ENCODE measurements at places on chromosomes 13 and 19.

- DNase-seq = no peak
Observed at GRCh38 chr19:29878973-29879654, 62.9 kb upstream of the URI1 start.

GRCh38 chr13:40116008-40116407, 460.5 kb downstream of the COG6 start:
- DNase-seq = peak; percentile 50

GRCh38 chr19:16587833-16588823, 15.9 kb upstream of the SLC35E1 start:
- DNase-seq = peak; percentile 70

- DNase-seq = no peak
Observed at GRCh38 chr19:11024259-11024658, 63.4 kb downstream of the SMARCA4 start.

DNA sequence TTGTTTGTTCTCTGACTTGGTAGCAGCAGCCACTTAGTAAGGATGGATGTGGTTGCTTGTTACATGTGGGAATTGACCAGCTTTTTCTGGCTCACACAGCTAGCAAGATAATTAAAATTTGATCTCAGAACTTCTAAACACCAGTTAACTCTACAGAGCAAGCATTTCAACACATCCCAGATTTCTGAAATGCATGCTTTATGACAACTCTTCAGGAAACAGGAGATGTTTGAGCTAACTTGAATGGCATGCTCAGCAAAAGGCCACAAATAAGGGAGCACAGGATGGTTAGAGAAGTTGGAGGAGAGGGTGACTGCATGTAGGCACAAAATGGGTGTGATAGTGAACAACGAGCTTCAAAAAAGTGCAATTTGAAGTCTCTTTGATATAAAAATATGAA, 167.1 kb upstream of the SPRY2 start:
- no peak for DNase-seq

- no peak for DNase-seq
Observed at GRCh38 chr13:44293908-44294735, 79.5 kb upstream of the SERP2 start.

DNA sequence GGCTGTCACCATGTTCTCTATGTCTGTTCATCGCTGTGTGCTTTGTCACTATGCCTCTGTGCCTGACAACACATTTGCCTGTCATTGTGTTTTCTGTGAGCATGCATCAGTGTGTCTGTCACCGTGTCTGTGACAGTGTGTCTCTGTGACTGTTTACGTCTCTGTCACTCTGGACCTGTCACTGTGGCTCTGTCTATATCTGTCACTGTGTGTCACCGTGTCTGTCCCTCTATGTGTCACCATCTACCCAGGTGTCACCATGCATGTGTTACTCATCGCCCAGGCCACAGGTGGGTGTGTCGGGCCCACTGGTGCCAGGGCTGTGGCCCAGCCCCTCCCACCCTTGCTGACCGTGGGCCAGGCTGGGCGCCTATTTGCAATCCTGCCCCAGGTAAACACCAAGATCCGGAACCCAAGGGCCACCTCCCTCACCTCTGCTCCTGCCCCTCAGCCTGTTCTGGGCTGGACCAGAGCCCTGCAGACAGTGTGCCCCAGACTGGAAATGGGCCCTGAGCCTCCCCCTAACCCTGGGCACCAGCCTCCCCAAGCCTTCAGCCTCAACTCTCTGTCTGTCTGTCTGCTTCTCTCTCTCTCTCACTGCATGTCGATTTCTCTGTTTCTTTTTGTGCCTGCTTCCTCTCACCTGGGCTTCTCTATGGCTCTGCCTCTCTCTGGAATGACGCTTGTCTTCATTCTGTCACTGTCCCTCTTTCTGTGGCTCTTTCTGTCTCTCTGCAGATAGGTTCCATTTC, 7.7 kb downstream of the IRF2BP1 start:
- no peak for DNase-seq

DNA sequence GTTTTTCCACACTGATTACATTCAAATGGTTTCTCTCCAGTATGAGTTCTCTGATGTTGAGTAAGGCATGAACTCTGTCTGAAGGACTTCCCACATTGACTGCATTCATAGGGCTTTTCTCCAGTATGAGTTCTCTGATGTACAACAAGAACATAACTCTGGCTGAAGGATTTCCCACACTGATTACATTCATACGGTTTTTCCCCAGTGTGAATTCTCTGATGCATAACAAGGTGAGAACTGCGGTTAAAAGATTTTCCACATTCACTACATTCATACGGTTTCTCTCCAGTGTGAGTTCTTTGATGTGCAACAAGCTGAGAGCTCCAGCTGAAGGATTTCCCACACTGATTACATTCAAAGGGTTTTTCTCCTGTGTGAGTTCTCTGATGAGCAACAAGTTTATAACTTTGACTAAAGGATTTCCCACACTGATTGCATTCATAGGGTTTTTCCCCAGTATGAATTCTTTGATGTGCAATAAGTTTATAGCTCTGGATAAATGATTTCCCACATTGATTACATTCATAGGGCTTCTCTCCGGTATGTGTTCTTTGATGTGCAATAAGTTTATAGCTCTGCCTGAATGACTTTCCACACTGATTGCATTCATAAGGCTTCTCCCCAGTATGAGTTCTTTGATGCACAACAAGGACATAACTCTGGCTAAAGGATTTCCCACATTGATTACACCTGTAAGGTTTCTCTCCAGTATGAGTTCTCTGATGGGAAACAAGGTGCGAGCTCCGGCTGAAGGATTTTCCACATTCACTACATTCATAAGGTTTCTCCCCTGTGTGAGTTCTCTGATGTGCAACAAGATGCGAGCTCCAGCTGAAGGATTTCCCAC, 23.5 kb downstream of the ZNF180 start:
- peak; percentile 9 for DNase-seq

DNA sequence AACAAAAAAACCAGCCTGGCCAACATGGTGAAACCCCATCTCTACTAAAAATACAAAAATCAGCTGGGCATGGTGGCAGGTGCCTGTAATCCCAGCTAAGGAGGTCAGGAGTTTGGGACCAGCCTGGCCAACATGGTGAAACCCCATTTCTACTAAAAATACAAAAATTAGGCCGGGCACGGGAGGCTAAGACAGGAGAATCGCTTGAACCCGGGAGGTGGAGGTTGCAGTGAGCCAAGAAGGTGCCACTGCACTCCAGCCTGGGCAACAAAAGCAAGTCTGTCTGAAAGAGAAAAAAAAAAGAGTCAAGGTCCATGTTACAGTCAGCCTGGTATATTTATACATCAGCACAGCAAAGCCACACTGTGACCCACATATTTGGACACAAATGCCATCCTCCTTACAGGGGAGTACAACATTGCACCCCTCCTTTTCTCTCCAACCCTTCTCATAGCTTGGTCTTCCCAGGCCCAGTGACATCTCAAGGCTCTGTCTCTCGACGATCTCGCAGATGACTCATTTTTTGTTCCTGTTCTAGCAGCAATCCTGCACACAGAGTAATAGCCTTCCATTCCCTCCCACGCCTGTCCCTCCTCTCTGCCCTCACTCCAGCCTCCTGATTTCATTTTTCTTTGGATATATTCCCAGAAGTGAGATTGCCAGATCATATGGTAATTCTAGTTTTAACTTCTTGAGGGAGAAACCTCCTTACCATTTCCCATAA, 21.0 kb upstream of the DPP9 start:
- no peak for DNase-seq

DNA sequence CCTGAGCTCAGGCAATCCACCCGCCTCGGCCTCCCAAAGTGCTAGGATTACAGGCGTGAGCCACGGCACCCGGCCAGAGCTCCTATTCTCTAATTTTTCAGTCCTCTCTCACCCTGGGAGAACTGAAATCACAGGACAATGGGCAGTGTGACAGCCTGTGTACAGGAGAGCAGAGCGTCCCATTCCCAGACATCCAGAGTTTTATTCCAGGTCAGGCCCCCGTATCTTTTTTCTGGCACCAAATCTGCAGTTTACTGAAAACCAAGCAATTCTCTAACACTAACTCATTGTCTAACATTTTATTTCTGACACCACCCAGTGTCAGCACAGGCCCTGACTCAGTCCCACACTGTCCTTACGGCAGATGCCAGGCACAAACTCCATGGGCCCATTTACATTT, 6.7 kb downstream of the ZNF708 start:
- DNase-seq = no peak

DNA sequence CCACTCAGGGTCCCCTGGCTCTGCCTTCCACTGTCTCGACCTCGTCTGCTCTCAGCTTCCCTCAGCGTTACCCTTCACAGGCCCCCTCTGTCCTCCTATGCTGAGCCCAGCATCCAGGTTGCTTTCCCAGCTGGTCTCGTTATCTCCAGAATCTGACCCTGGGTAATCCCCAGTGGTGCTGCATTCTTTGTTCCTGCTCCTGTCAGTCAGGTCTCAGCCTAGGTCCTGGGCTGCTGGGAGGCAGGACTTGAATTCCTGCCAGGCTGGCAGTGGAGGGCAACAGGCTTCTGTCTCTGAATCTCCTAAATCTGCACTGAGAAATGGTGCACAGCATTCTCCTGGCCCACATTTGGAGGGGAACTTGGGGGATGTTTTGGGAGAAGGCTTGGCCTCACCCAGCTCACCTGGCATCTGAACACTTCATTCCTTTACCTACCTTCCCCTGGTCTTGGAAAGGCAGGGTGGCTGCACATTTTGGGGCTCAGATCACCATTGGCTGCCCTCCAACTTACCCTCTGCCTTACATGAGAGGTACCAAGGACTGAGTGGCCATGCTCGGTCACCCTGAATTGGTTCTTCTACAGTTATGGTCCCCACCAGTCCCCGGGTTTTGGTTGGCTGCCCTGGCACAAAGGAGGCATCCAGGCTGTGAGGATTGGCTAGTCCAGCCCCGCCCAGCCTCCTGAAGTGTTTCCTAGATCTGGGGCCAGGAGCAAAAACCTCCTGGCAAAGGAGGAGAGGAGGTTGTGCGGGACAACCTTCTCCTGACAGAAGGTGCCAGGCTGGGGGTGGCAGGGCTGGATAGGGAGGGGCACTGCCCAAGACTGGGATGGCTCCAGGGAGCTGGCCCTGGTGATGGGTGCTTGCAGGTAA, at the start of gene CYP4F8:
Gene CYP4F8, plus strand, starts transcription at position 712 of the 873 bp plus-strand sequence. CDS start 399 bp downstream, outside the sequence.
- DNase-seq = no peak

DNA sequence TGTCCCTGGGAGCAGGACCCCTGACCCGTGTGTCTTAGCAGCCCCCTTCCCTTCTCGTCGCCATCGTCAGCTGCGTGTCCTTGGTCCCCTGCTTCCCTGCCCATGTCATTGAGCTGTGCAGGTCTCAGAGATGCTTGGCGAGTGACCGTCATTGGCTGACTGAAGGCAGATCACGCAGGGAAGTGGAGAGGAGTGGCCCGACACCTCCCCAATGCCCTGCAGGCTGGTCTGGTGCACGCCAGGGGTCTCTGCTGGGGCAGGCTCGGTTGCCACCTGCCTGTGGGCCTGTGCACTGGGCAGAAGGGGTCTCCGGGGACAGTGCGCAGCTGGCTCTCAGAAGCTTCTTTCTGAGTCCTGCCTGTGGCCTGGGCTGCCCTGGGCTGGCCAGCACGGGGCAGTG, 6.2 kb downstream of the GNA11 start:
- no peak for DNase-seq

DNA sequence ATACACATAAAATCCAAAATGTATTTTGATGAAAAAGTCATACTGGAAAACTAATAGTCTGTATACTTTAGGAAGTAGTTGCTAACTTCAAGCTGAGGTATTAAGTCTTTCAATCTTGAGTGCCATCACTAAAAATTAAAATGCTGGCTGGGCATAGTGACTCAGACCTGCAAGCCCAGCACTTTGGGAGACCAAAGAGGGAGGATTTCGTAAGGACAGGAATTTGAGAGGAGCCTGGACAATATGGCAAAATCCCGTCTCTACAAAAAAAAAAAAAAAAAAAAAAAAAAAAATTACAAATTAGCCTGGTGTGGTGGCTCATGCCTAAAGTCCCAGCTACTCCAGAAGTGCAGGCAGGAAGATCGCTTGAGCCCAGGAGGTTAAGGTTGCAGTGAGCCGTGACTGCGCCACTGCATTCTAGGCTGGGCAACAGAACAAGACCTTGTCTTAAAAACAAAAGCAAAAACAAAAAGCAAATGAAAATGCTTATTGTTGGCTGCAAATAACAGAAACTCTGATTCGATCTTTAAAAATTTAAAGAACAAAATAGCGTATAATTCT, 1994.2 kb upstream of the PCDH20 start:
- no peak for DNase-seq

DNA sequence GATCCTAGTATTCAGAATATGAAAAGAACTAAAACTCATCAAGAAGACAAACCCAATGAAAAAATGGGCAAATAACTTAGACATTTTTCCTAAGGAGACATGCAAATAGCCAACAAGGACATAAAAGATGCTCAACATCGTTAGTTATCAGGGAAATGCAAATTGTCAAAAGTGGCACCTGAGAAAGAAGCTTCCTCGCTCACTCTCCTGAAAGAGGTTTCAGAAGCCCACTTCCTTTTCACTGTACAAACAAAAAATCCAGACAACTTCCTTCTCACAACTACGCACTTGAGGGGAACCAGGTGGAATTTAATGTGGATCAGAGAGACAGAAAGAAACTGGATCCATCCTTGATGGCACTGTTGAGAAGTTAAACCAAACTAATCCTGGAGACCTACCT, 41.5 kb downstream of the KLF12 start:
- DNase-seq = no peak

DNA sequence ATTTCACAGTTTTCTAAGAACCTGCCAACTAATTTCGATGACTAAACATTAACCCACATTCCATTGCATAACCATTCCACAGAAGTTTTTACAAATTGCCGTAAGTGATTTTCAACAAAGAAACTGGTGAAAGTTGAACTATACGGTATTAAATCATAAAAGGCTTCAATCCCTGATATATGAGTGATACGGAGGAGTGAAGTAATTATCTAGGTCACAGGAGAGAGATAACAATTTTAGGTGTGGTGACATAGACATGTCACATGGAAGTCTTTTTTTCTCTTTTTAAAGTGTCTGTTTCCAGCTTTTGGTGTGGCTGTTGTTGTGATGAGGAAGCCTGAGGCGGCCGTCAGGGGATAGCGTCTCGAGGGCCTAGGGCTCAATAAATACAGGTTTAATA, 29.4 kb downstream of the TBC1D4 start:
- no peak for DNase-seq

DNA sequence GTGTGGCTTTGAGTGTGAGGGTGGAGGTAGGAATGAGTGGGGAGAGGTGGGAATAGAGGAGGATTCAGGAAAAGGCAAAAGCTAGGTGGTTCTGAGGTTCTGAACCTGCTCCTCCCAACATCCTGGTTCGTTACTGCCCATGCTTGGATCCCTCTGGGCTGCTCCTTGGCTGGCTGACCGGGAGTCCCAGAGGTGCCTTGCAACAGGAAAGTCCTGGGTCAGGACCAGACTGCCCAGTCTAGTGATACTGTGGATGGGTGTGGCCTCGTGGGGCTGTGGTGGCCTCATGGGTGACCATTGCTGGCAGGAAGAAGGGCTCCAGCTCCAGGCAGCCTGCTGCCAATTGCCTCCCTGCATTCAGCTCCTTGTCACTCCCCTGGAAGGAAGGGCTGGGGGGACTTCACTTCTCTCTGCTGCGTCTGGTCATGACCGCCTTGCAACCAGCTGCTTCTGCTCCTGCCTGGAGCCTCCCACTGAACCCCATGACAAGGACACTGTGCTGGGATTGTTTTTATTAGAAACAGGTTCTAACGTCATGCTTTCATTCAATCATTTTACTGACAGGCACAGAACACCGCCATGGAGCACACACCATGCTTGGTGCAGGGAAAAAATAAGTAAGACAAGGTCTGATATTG, 61.5 kb upstream of the UBL3 start:
- DNase-seq = no peak

Measured in CD4-positive, alpha-beta T cell treated with Interleukin-12 subunit alpha and Interleukin-12 subunit beta, for 1 hour (primary cell).